ENCODE measurements at places on chromosomes 7 and 10. TPM values are rescaled to one million over a fixed set of nuclear protein-coding genes. Genes with fewer than 3 reads are reported as not detected.

- DNase-seq, result no peak
These were observed 1.4 kb downstream of the HPSE2 start for GRCh38 chr10:99234041-99234790.

- DNase-seq, result no peak
These were observed 7.8 kb downstream of the ELMO1 start for GRCh38 chr7:37440738-37441385.

DNA sequence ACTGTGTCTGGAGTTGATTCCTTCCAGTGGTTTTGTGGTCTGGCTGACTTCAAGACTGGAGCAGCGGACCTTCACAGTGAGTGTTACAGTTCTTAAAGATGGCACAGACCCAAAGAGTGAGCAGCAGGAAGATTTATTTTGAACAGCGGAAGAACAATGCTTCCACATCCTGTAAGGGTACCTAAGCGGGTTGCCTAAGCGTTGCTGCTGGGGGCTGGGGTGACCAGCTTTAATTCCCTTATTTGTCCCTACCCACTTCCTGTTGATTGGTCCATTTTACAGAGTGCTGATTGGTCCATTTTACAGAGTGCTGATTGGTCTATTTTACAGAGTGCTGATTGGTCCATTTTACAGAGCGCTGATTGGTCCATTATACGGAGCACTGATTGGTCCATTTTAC, 13.2 kb downstream of the AKR1B15 start:
- DNase-seq, result no peak

DNA sequence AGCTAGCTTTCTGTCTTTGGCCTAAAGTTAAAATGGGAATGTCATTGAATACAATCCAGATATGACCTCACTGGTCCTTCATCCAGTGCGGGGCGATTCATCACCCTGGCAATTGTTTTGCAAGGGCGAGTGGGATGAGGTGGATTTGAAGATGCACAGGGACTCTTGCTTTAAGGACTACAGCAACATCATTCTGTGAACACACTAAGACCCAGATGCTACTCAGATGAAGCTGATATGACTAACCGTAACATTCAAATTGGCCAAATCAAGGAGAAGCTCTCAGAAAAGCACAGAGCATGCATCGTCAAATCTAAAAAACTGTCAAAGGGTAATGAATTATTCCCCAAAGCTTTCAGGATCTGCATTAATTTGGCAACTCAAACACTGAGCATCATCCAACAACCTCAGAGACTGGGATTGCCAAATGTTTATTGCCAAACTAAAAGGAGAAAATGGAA, 12.8 kb downstream of the CPA1 start:
- no peak for DNase-seq

- DNase-seq, result no peak
These were observed 64.0 kb upstream of the TRIM8 start for GRCh38 chr10:102580230-102580629.

DNA sequence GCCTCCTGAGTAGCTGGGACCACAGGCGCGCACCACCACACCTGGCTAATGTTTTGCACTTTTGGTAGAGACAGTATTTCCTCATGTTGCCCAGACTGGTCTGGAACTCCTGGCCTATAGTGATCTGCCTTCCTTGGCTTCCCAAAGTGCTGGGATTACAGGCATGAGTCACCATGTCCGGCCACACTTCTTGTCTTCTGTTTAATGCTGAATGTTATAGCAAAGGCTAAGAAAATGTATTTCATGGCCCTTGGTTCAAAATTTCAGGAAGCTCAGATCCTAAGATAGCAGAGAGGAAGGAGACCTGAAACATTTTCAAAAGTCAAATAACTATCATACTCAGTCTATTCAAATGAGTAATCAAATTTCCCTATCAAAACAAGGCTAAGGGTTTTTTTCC, 229.6 kb downstream of the BAMBI start:
- no peak for DNase-seq

DNA sequence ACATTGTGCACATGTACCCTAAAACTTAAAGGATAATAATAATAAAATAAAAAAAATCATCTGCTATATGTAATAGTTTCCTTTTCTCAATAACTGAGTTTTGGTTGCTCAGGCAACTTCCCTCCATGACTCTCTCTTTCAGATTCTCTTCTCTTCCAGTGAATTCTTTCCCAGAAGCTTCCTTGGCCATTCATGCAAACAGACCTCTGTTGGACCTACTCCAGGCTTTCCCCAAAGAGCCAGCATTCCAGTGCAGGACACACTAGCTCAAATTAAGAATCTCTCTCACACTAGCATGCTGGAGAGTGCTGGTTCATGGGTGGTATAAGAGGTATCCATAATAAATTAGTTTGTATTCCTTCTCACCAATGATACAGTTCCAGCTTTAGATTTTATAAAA, 31.0 kb upstream of the ZEB1 start:
- DNase-seq, result no peak

DNA sequence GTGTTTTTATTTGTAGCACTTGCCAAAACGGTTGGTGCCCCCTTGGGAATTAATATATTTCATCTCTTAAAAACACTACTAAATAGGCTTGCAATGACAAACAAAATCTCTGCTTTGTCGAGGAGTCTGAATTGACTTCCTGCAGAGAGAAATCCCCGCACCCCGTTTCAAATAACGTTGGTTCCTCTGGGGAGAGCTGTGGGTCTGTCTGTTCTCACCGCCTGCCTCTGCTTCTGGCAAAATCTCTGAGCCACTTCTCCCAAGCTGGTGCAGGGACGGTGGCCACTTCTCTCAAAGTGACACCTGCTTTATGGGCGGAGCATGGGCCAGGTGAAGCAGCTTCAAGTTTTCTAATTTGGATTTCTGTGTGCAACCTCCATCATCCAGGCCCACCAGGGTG, 186.3 kb upstream of the ADARB2 start:
- DNase-seq, result no peak

GRCh38 chr7:137642472-137642871, 204.3 kb downstream of the DGKI start:
- no peak for DNase-seq

DNA sequence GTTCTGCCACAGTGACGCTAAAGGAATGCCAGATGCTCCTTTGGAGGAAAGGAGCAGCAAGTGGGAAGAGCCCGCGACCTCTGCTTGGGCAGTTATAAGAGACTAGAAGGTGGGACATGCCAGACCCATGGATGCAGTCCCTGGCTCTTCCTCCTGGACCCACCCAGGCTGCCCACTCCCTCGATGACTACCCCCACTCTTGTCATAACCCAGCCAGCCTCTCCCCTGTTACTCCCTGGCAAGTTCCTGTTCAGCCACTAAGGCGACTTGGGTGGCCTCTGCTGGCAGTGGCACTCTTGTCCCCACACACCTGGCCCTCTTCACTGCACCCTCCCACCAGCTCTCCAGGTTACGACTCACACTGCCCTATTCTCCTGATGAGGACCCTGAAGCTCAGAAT, 33.5 kb downstream of the COL13A1 start:
- DNase-seq, result no peak

DNA sequence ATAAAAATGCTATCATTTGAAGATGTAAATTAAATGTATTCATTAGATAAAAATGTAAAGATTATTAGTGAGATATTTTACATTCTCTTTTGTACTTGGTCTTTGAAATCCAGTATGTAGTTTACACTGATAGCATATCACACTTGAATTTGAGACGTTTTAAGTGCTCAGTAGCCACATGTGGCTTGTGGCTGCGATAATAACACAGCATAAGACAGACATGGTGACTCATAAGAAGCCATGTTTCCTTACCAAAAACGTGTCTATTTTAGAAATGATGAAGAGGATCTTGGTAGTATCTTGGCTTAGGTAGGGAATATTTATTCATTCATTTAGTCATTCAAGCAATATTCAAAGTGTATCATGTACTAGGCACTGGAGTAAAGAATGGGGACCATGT, 149.3 kb downstream of the POU6F2 start:
- DNase-seq, result no peak

GRCh38 chr7:5477126-5477525, 53.5 kb upstream of the TNRC18 start:
- DNase-seq, result no peak

VWDE gene
- total RNA-seq, result 0.47 TPM

CYCS gene
- 14.8 TPM for total RNA-seq

NFKB2 gene
- 17.0 TPM for total RNA-seq

SLC26A3 gene
- total RNA-seq, result 0.23 TPM
